ENCODE measurements at places on chromosomes 5 and 9.
A peak's percentile ranks its signal among the peaks of the same experiment; 100 is the strongest.

GRCh38 chr5:139711067-139711905, 63.1 kb downstream of the CXXC5 start:
- peak; percentile 45 for DNase-seq

DNA sequence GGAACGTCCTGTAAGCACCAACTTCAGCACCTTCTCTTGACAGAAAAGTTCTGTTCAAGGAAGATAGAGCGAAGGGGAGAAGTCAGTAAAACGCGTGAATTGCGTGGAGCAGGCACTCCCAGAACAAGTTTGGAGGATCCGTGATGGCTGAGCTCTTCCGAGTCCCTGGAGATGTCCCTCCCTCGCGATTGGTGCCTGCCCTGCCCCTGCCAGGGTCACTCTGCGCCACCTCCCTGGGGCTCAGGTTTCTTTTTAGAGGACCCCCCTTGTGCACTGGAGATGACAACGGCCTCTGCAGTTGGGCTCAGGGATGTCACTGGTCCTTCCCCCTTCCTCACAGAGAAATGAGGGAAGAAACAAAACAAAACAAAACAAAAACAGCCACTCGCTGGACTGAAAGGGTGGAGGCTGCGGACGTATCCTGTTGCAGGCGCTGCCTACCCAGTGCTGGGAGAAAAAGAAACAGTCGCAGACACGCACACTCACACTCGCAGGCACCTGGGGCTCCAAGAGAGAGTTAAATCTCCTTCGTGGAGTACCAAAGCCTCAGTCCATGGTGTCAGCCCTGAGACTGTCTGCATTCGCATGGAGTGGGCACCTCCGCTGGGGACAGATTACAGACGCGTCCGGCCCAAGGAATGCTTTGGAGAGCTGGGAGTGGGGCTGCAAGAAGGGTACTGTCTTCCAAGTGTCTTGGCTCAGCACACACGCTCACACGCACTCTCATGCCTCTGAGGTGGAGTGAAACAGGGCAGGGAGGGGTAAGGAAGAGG, 512.7 kb downstream of the SLCO4C1 start:
- DNase-seq: no peak

DNA sequence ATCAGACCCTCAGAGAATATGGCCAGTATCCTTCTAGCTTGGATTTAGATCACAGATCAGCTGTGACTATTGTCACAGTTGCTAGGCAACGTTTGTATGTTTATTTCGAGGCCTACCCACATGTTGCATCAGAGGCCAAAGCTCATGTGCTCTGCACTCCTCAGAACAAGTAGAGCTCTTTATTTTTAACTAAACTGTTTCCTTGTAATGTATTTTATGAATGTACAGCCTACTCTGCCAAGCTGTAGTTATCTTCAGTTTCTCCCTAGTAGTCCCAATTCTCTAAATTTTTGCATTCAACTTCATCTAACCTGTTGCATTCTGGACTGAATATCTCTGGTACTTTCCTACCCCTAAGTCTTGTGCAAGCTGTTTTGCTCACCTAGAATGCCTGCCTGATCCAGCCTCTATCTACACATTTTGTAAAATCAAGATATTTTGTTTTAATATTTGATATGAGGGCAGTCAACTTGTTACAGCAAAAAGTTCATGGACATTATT, 52.8 kb downstream of the CAST start:
- DNase-seq: no peak

GRCh38 chr5:124257048-124257447, 489.4 kb downstream of the ZNF608 start:
- no peak for DNase-seq

- DNase-seq: no peak
Measured at GRCh38 chr5:64299805-64300204, 134.2 kb downstream of the RNF180 start.

DNA sequence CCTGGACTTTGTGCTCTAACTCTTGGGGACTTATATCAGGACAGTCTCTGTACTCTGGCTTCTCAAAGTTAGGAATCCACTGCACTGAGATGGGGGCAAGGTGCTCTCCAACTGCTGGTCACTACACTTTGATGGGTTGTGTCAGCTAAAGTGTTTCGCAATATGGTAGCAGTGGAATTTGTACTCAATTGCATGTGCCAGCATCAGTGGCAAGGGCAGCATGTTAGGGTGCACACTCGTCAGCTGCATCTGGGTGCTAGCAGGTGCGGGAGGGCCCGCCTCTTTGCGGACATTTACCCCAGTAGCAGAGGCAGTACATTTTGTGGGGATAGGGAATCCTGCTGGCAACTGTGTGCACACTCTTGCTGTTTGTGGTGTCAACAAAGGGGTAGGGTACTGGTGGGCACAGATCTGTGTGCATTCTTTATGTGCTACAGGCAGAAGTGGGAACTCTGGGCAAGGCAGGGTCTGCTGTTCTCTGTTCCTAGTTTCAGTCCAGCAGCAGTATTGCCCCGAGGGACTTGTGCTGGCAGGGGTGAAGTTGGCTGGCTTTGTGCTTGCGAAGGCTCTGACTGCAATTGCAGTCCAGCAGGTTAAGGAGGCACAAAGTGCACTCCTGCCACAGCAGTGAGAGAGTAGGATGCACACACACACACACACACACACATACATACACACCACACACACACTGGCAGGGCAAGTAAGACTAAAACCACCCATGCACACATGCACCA, 924.8 kb upstream of the CDH9 start:
- no peak for DNase-seq

GRCh38 chr9:123251741-123252140, 16.6 kb downstream of the STRBP start:
- DNase-seq: no peak

GRCh38 chr9:74309654-74310053, 187.5 kb upstream of the RORB start:
- no peak for DNase-seq

DNA sequence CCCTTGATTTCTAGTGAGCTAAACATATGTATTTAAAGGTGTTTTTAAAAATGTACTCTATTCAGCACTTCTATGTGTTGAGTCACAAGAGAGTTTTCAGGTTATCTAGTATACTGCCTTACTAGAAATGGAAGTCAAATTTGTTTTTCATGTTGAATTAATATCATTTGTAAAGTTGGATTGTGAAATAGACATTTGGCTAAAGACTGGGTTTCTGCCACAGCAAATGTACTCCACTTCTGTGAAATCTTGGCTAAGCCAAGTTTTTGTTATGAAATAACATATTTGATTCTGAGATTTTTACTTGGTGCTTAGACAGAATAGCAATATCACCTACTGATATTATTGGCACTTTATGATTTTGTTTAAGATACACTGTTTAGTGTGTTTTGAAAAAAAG, 106.0 kb downstream of the CWC27 start:
- no peak for DNase-seq

- DNase-seq: no peak
Measured at GRCh38 chr9:35738924-35739323, 6.5 kb downstream of the CREB3 start.

DNA sequence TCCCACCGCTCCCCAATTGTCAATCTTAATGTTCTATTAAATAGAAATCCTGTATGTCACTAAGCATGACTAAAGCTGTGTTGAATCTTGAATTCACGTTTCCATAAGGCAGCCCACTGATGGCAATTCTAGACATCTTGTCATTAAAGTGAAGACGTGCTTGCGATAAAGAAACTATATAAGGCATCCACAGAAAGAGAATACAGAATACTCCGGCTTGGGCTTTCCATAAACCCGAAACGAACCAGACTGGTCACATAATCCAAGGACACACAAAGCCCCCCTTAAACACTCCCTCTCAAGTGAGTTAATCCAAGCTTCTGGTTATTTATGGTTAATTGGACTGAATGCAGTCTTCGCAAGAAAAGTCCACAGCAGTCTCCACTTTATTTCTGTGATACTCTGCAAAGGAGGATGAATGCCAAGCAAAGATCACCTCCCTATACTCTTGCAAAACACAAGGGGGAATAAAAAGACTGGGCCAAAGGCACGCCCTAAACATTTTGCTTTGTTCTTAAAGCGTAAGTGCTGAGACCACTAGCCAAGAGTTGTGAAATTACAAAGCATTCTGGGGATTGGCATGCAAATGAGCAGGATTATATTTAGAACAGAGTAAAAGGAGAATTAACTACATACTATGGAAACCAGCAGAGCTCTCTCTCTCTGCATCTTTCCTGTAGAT, 54.7 kb downstream of the DPYSL3 start:
- no peak for DNase-seq

GRCh38 chr5:173233347-173234128, 1.5 kb downstream of the NKX2-5 start:
- DNase-seq: no peak

- DNase-seq: no peak
Measured at GRCh38 chr5:176739461-176740051, 70.8 kb upstream of the UNC5A start.

DNA sequence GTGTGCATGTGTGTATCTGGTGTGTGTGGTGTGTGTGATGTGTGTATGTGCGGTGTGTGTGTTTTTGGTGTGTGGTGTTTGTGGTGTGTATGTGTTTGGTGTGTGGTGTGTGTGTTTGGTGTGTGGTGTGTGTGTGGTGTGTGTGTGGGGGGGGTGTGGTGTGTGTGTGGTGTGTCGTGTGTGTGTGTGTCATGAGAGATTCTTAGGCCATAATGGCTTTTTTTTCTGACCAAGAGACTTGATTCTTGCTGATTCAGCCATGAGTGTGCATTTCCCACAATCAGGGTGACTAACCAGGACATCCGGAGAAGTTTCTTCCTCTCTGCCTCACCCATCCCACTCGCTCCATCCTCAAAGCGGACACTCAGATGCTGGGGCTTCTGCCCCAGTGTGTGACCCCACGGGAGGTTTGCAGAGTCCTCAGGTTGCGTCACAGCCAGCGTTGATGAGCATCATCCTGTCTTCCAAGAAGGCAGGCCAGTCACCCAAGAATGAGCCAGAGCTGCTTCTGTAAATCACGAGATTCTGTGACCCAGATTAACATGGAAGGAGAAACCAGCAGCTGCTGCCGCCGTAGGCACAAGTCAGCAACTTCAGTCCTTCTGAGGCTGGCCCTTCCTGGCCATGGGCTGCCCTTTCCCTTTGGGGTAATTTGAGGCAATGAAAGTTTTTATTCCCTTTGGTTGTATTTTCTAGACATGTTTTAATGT, 12.5 kb upstream of the CTSL start:
- peak; percentile 47 for DNase-seq

DNA sequence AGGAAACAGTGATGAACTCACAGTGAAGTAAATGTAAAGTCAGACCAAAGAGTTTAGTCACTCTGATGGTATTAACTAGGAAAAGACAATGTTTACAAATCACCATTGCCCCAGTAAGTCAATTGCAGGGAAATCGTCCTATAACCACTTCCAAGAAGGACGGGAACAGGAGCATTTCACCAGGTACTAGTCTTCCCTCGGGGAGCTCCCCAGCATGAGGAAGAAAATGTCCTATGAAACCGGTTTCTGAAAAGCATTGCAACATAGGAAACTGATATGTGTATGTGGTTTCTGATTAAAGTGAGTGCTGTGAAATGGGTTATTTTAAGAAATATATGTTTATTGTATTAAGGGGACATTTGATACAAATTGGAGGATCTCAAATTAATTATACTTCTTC, 626.7 kb upstream of the ADAMTS16 start:
- no peak for DNase-seq

- no peak for DNase-seq
Measured at GRCh38 chr5:124444147-124444775, 302.2 kb downstream of the ZNF608 start.

DNA sequence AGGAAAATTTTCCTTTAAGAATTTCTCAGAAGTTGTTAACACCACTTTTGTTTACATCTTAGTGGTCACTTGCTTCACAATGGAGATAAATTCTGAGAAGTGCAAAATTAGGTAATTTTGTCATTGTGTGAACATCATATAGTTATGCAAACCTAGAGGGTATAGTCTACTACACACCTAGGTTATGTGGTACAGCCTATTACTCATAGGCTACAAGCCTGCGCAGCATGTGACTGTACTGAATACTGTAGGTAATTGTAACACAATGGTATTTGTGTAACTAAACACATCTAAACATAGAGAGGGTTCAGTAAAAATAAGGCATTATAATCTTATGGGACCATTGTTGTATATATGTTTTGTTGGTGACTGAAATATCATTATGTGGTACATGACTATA, 388.7 kb upstream of the POU5F2 start:
- no peak for DNase-seq

GRCh38 chr9:96022445-96023051, 147.1 kb downstream of the ERCC6L2 start:
- no peak for DNase-seq

DNA sequence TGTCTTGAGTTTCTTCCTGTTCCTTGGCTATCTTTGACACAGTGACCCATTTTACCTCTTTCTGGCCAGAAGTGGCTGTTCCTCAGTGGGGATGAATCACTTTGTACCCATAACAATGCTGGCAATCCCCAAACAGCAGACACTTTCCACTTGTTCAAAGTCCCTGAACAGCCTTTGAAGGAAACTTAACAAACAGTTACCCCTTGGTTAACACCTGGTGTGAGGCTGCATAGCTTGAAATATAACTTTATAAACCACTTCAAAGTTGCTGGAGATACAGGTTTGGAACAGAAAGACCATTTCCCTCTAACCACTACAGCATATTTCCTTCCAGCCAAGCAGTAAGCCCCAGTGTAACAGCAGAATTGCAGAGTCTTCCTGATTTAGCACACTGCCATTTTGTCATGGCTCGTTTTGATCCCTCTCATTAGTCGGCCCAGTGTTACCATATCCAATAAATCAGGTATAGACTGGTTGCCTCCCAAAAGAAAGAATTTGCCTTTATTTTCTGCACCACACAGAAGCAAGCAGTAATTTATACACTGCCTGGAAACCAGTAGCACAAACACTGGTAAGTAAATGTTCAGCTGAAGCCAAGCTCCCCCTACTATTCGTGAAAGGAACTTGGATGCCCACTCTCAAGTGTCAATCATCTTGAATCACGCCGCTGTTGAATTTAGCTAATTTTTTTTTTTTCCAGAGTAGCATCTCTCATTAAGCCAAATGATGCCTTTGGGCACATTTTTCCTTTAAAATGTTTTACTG, 225.9 kb downstream of the PIK3R1 start:
- DNase-seq: no peak

- no peak for DNase-seq
Measured at GRCh38 chr9:97280755-97281330, 26.6 kb upstream of the CCDC180 start.

GRCh38 chr9:97794666-97795065, 58.4 kb upstream of the FOXE1 start:
- no peak for DNase-seq

DNA sequence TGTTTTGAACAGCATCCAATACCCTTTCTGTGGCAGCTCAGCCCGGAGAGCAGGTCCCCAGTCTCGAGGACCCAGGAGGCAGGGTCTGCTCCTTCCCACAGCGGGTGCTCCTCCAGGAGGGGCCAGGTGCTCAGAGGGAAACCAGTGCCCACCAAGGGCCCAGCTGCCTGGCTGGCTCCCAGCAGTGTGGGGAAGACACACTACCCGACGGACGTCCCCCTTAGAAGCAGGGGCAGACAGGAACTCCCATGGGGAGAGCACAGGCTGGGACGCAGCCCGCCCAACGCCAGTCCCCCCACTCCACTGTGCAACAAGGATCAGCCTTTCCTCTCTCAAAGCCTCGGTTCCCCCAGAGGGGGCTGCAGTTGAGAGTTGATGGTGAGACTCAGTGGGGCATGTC, 57.6 kb downstream of the ADAMTS2 start:
- no peak for DNase-seq
